ENCODE measurements at places on chromosomes 7 and 10.

DNA sequence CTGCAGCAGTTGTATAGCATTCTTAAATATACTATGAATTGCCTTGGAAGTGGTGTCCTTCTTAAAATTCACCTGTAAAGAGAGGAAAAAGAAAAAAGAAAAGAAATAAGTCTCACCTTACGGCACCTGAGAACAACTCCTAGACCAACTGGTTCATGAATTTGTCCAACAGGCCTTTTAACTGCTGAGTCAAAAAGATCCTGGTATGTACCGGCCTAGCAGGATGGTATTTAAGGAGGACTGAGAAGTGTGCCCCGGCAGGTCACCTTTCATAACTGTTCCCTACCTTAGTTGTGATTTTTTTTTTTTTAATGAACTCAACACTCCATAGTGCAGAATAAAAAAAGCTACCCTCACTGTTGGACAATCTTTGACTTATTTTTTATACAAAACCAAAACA is 25.8 kb downstream of the STN1 start:
- DNase-seq, result no peak

DNA sequence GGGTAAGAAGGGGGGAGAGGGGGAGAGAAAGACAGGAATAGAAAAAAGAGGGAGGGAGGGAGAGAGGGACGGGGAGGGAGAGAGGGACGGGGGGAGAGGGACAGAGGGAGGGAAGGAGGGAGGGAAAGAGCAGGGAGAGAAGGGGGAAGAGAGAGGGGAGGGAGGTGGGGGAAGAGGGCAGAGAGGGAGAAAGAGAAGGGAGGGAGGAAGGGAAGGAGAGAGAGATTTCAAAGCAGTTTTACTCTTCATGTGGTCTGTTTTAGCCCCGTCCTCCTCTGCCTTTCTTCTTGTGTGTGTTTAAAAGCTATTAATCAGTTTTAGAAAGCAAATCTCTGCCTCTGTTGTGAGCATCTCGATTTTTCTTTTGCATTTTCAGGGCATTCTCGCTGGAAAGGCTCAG is 237.0 kb downstream of the WDR37 start:
- DNase-seq, result no peak

- no peak for DNase-seq
Measured at GRCh38 chr10:57979491-57979890, 288.2 kb downstream of the IPMK start.

GRCh38 chr10:126065751-126066377 is 169.5 kb downstream of the FANK1 start:
- no peak for DNase-seq

GRCh38 chr7:16130111-16131110 is 290.9 kb downstream of the CRPPA start:
- no peak for DNase-seq

GRCh38 chr7:142603870-142604448 is 145.3 kb upstream of the PRSS1 start:
- no peak for DNase-seq

Measured in stimulated activated CD8-positive, alpha-beta memory T cell treated with anti-CD3 and anti-CD28 coated beads, Interleukin-4, amount 100 ng/mL, for 1 hour (primary cell).